ENCODE measurements at places on chromosomes 12 and 14.

DNA sequence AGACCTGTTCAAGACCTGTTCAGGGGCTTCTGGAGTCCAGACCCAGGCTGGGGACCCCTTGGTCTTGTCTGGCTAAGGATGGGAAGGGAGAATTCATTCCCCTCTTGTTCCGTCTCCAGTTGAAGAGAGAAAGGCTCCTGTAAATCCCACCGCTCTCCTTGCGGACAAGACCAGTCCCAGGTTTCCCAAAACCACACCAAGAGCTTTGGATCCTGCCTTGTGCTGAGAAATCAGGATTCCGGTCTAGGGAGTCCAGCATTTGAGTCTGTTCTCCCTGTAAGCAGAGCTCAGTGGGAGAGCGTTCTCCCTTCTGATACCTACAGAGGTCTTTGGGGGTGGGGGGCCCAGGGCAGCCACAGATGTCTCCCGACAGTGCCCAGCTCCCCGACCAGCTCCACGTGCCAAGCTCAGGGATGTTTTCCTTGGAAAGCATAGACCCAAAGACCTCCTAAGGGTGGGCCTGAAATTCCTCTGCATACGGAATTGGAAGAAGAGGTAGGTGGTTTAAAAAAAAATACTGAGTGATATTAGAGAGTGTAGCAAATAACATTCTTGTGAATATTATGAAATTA is 1.9 kb downstream of the HOXC13 start:
- no peak for DNase-seq

DNA sequence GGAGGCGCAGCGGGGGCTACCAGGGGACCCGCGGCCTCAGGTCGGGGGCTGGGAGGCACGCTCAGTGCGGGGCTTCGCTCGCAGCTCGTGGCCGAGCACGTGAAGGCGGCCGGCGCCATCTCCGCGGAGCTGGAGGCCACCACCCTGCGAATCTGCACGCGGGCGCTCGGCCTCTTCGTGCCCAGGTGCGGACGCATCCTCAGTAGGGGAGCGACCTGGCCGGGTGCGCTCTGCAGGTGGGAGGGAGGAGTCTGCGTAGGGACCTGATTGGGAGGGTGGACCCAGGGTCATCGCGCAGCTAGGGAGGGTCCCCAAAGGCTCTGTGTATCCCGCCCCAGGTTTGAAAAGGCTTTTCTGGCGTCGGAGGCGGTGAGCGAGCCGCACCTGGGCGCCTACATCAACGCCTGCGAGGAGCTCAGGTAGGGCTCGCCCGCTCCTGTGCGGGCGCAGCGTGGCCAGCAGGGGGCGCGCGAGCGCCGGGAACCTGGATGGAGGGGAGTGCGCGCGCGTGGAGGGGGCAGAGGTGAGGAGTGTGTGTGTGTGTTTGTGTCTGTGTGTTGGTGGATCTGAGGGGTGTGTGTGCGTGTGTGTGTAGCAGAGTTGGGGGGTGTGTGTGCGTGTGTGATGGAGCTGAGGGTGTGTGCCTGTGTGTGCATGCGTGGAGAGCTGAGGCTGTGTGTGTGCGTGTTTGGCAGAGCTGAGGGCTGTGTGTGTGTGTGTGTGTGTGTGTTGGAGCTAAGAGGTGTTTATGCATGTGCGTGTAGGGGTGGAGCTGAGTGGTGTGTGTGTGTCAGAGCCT is 10.3 kb downstream of the EXOC3L4 start:
- peak; percentile 86 for DNase-seq

GRCh38 chr12:124641591-124641990 is 74.2 kb upstream of the NCOR2 start:
- no peak for DNase-seq

- no peak for DNase-seq
Measured at GRCh38 chr12:64493513-64493912, 41.6 kb downstream of the TBK1 start.

- DNase-seq = peak; percentile 73
Measured at GRCh38 chr14:95319312-95320077, at the start of gene CLMN. TSS of gene CLMN (minus strand) at chr14:95319908. CDS start at chr14:95319792, 116 bp downstream.

DNA sequence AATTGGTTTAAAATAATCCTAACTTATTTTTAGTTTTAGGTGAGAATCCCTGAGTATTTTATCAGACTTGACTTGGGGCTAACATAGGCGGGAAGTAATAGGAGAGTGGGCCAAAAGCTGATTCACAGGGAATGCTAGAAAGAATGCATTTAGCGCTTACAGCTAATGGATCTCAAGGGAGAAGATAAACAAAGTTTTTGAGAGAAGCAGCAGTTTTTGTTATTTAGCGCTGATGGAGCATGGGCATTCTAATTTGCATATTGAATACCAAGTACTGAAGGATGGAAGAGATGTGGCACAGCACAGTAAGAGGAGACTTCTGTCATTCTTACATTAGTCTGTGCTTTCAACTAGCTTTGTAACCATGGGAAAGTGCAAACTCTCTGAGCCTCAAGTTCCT is 436.0 kb upstream of the FBXO33 start:
- DNase-seq = no peak

- peak; percentile 91 for DNase-seq
Measured at GRCh38 chr12:117236456-117237001, 46.3 kb upstream of the FBXO21 start.

- DNase-seq = no peak
Measured at GRCh38 chr12:24724814-24725213, 224.1 kb downstream of the BCAT1 start.

DNA sequence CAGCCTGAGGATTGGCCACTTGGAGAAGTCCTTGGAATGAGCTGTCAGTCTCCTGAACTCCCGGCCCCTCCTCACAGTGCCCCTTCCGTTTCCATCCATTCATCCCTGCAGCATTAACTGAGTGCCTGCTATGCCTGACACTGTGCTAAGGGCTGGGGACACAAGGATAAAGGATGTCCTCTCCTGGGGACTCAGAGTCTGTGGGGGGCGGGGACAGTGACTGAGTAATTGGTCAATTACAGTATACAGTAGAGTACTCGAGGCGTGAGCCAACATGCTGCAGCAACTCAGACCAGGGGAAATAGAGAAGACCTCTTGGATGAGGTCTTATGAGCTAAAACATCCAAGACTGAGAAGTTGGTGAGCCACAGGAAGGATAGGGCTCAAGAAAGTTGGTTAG is 43.4 kb upstream of the PWP1 start:
- DNase-seq = no peak

GRCh38 chr12:124248941-124249825 is 45.7 kb upstream of the RFLNA start:
- DNase-seq = peak; percentile 41

- no peak for DNase-seq
Measured at GRCh38 chr14:74299061-74299545, 3.6 kb downstream of the ABCD4 start.

DNA sequence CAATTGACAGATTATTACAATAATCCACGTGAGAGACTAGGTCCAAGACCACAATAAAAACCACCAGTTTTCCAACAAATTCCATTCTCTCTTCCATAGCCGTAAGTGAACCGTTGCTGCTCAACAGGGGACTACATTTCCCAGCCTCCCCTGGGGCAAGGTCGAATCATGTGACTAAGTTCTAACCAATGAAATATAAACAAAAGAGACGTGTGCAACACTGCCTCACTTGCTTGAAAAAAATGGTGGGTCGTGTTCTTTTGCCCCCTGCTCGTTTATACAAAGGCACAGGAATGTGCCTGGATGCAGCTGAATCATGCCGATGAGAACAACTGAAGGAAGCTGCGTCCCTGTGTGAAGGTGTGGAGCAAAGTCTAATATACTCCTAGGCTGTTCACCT is 51.1 kb downstream of the HSPB8 start:
- DNase-seq = no peak

- DNase-seq = no peak
Measured at GRCh38 chr12:14243941-14244340, 121.5 kb upstream of the ATF7IP start.

Data from sciatic nerve (tissue), 2 donors.